Activated naive CD4-positive, alpha-beta T cell treated with anti-CD3 and anti-CD28 coated beads for 36 hours (primary cell): ENCODE measurements at places on chromosomes 4 and X. TPM values are rescaled to one million over a fixed set of nuclear protein-coding genes. Genes with fewer than 3 reads are reported as not detected.

DMD gene
- total RNA-seq = 0.14 TPM

GRCh38 chrX:8374041-8374825, 90.4 kb upstream of the VCX3B start:
- no peaks in the 10 kb centered on the region for H3K27me3 ChIP-seq
- no peaks in the 10 kb centered on the region for H3K4me1 ChIP-seq
- DNase-seq = no peak
- H3K27ac ChIP-seq = no peak overlapping the region

DNA sequence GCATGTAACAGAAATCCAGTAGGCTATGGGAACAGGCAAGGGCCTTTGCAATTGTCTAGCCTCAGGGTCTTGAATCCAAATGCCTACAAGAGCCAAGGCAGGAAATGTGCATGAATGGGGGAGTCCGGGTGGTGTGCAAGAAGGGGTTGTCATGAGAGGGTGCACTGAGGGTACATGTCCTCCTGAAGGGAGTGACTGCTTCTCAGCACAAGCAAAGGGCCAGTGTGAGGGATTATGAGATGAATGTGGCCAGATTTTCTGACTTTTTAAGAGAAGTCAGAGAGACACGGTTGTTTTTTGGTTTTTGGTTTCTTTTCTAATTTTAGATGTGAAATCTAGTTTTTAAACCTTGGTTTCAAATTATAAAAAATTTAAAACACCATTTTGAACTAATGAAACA, 76.5 kb upstream of the LSM6 start:
- peaks cover 3% of the 10 kb centered on the region for H3K27me3 ChIP-seq
- DNase-seq = no peak
- no peaks in the 10 kb centered on the region for H3K36me3 ChIP-seq
- H3K27ac ChIP-seq = no peak overlapping the region
- no peaks in the 10 kb centered on the region for H3K4me1 ChIP-seq
- H3K4me3 ChIP-seq = no peak overlapping the region

- H3K4me3 ChIP-seq = no peak overlapping the region
- no peak for DNase-seq
These were observed 72.0 kb upstream of the INTU start for GRCh38 chr4:127560755-127561154.

DNA sequence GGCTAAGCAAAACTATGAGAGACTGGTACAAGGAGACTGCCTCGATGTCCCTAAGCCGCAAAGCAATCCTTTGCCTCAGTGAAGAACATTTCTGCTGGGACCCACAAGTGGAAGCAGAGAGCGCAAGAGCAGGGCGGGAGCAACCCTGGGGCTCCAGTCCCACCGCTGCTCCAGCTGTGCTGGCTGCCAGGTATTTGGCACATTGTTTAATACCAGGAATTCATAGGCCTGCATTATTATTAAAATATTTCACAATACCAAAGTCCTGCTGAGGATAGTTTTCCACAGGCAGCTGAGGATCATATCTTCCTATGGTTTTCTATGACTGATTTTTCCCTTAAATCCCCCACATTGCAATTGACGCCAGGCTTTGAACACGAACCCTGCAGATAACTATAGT, 163.5 kb upstream of the TLL1 start:
- no peak for DNase-seq
- no peaks in the 10 kb centered on the region for H3K4me1 ChIP-seq
- no peak overlapping the region for H3K27ac ChIP-seq
- no peaks in the 10 kb centered on the region for H3K36me3 ChIP-seq
- H3K4me3 ChIP-seq = no peak overlapping the region
- H3K27me3 ChIP-seq = no peaks in the 10 kb centered on the region

GRIA2 gene
- total RNA-seq = not detected

DNA sequence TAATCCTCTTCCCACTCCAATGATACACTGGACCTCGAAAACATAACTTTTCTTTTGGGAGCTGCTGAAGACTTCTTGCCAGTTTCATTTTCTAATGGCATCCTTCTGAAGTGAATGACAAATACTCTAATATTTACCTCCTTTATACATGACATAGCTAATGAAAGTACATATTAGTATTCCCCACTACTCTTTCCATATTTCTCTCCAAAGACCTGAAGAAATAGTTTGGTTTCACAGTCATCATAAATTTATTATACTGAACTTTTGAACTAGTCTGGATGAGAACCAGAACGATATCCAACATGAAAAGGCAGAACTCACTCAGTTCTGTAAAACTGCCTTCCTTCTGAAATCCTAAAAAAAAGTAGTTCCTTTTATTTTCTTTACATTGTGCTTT, 139.1 kb downstream of the GPC3 start:
- no peak overlapping the region for H3K27ac ChIP-seq
- no peak overlapping the region for H3K4me3 ChIP-seq
- no peak for DNase-seq
- H3K36me3 ChIP-seq = no peaks in the 10 kb centered on the region

- H3K4me3 ChIP-seq = no peak overlapping the region
- no peak for DNase-seq
- H3K36me3 ChIP-seq = no peaks in the 10 kb centered on the region
- no peak overlapping the region for H3K27ac ChIP-seq
These were observed 39.7 kb downstream of the PRSS12 start for GRCh38 chr4:118313098-118313497.

- H3K36me3 ChIP-seq = no peaks in the 10 kb centered on the region
- no peak for DNase-seq
- H3K4me3 ChIP-seq = no peak overlapping the region
- no peak overlapping the region for H3K27ac ChIP-seq
- peaks cover 2% of the 10 kb centered on the region for H3K4me1 ChIP-seq
These were observed 14.8 kb downstream of the NDNF start for GRCh38 chr4:121057466-121057922.

DNA sequence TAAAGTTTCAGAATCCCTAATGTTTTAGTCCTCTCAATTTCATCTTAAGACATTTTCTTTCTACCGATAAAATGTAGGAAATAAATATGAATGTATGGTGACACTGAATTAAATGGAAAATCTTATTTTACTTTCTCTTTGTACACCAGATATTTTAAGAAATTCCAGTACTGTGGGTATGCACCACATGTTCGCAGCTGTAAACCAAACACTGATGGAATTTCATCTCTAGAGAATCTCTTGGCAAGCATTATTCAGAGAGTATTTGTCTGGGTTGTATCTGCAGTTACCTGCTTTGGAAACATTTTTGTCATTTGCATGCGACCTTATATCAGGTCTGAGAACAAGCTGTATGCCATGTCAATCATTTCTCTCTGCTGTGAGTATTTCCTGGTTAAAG, 26.9 kb downstream of the C4orf46 start:
- no peak overlapping the region for H3K4me3 ChIP-seq
- peaks cover 20% of the 10 kb centered on the region for H3K27me3 ChIP-seq
- DNase-seq = no peak
- no peaks in the 10 kb centered on the region for H3K36me3 ChIP-seq

GRCh38 chr4:122246551-122246950, 94.4 kb downstream of the BLTP1 start:
- DNase-seq = no peak
- H3K27me3 ChIP-seq = no peaks in the 10 kb centered on the region
- no peak overlapping the region for H3K4me3 ChIP-seq
- no peak overlapping the region for H3K27ac ChIP-seq
- no peaks in the 10 kb centered on the region for H3K4me1 ChIP-seq

GAGE12H gene
- not detected for total RNA-seq

DNA sequence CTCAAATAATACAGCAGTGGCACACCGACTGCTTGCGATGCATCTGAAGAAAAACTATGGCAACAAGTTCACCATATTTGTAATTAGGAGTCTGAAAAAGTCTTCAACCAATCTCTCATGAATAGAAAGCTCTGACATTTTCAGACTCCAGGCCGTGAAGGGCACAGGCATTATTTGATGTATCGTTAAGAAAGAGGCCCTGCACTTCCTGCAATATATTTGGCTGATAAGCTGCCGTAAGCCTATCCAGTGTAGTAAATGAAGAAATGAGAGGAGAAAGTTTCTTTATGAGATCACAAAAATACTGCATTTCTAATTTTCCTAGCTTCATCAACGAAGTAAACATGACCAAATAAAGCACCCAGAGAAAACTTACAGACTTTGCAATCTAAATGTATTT, 613.8 kb upstream of the TECRL start:
- H3K36me3 ChIP-seq = no peaks in the 10 kb centered on the region
- DNase-seq = no peak
- H3K4me1 ChIP-seq = no peaks in the 10 kb centered on the region
- no peaks in the 10 kb centered on the region for H3K27me3 ChIP-seq
- no peak overlapping the region for H3K27ac ChIP-seq

DNA sequence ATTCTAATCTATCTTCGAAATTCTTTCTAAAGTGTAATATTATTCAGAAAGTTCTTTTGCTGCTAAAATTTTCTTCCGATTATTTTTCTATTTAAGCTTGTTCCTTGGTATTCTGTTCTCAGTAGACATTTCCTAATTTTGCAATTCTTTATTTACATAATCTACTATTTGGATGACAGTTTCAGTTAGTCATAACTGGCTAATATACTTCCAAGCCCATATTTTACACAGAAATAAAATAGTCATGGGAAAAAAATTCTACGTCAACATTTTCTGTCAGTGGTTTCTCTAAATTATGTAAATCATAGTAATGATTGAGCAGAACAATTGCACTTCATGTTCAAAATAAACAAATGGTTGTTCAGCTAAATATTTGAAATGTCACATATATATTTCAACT, 178.0 kb upstream of the ANKRD50 start:
- no peak overlapping the region for H3K4me3 ChIP-seq
- H3K36me3 ChIP-seq = no peaks in the 10 kb centered on the region
- no peak for DNase-seq
- H3K27me3 ChIP-seq = no peaks in the 10 kb centered on the region
- no peak overlapping the region for H3K27ac ChIP-seq

DNA sequence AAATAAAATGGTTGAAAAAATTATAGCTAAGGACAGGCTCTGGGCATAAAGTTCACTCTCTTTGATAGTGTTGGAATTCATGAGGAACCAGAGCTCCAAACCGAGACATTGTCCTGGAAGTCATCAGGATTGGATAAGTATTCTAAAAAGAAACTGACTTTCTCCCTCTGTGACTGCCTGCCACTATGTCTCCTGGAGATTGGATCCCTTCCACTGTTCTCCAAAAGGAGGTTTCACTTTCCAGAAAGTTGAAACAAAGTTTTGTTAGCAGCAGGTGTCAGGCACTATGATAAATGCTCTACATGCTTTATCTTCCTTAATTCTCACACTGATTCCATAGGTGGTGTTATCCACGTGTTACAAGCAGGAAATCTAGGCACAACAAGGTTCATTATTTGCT, 16.8 kb downstream of the BANK1 start:
- no peak for DNase-seq
- H3K27ac ChIP-seq = no peak overlapping the region
- no peak overlapping the region for H3K4me3 ChIP-seq
- no peaks in the 10 kb centered on the region for H3K4me1 ChIP-seq
- no peaks in the 10 kb centered on the region for H3K27me3 ChIP-seq

- no peaks in the 10 kb centered on the region for H3K36me3 ChIP-seq
- H3K27ac ChIP-seq = no peak overlapping the region
- no peaks in the 10 kb centered on the region for H3K27me3 ChIP-seq
- no peak for DNase-seq
- no peaks in the 10 kb centered on the region for H3K4me1 ChIP-seq
These were observed 15.7 kb downstream of the ATP10D start for GRCh38 chr4:47500776-47501175.

- DNase-seq = no peak
- no peaks in the 10 kb centered on the region for H3K27me3 ChIP-seq
- H3K27ac ChIP-seq = no peak overlapping the region
- H3K4me3 ChIP-seq = no peak overlapping the region
These were observed 27.5 kb upstream of the CWH43 start for GRCh38 chr4:48958582-48958981.

- H3K27me3 ChIP-seq = no peaks in the 10 kb centered on the region
- H3K4me3 ChIP-seq = no peak overlapping the region
- no peak overlapping the region for H3K27ac ChIP-seq
- no peak for DNase-seq
- H3K4me1 ChIP-seq = peaks cover 14% of the 10 kb centered on the region
These were observed 44.2 kb upstream of the SCRG1 start for GRCh38 chr4:173443121-173443520.

DNA sequence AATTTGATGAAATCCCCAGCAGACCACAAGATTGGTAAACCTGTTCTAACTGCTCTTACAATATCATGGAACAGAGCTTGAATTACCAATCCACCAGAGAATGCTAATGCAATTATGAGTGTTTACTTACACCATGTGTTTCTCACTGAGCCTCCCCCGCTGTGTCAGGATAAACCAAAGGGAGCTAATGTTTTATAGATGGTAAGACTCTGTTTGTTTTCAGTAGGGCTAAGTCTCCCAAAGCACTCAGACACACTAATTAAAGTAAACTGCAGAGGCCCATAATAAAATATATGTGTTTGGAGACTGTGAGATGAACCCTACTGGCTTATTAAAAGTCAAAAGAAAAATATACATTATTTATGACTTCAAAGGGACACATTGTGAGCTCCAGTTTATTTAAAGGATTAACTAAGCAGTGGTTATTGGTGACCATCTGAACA, 261.7 kb upstream of the FAM241A start:
- H3K4me1 ChIP-seq = no peaks in the 10 kb centered on the region
- H3K36me3 ChIP-seq = no peaks in the 10 kb centered on the region

DNA sequence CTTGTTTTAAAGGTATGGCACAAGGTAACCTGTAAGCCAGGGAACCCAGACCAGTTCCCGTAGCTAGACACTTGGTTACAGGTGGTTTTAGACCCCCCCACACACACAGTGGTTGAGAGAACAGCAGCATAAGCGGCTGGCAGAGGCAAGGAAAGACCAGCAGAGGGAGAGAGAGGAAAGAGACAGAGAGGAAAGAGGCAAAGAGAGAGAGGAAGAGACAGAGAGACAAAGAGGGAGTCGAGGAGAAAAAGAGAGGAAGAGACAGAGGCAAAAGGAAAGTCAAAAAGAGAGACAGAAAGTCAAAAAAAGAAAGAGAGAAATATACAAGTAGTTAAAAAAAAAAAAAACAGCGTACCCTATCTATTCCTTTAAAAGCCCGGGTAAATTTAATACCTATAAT, 19.5 kb upstream of the PCSK1N start:
- no peak overlapping the region for H3K27ac ChIP-seq
- no peaks in the 10 kb centered on the region for H3K27me3 ChIP-seq
- no peak overlapping the region for H3K4me3 ChIP-seq
- no peaks in the 10 kb centered on the region for H3K36me3 ChIP-seq

C4orf36 gene
- total RNA-seq = 0.44 TPM

- no peaks in the 10 kb centered on the region for H3K27me3 ChIP-seq
- H3K4me1 ChIP-seq = no peaks in the 10 kb centered on the region
- peaks cover 4% of the 10 kb centered on the region for H3K36me3 ChIP-seq
- DNase-seq = no peak
- H3K27ac ChIP-seq = no peak overlapping the region
These were observed 45.7 kb upstream of the SLC2A9 start for GRCh38 chr4:10066670-10067651.

GRCh38 chr4:151143162-151143561, 43.7 kb downstream of the RPS3A start:
- H3K4me1 ChIP-seq = no peaks in the 10 kb centered on the region
- DNase-seq = no peak
- H3K4me3 ChIP-seq = no peak overlapping the region

ODAM gene
- not detected for total RNA-seq

- peak overlapping the region; percentile 36 for H3K4me3 ChIP-seq
- peaks cover 22% of the 10 kb centered on the region for H3K36me3 ChIP-seq
These were observed 30.8 kb downstream of the DAPP1 start for GRCh38 chr4:99847362-99847976.

AKAP4 gene
- not detected for total RNA-seq

ZNF732 gene
- total RNA-seq = not detected

GRCh38 chrX:98755912-98756311, 1654.2 kb downstream of the PCDH19 start:
- H3K4me1 ChIP-seq = no peaks in the 10 kb centered on the region
- no peaks in the 10 kb centered on the region for H3K36me3 ChIP-seq
- no peaks in the 10 kb centered on the region for H3K27me3 ChIP-seq
- H3K4me3 ChIP-seq = no peak overlapping the region

SERPINA7 gene
- not detected for total RNA-seq
